ENCODE measurements at places on chromosomes 1 and 21.
A peak's percentile ranks its signal among the peaks of the same experiment; 100 is the strongest.

DNA sequence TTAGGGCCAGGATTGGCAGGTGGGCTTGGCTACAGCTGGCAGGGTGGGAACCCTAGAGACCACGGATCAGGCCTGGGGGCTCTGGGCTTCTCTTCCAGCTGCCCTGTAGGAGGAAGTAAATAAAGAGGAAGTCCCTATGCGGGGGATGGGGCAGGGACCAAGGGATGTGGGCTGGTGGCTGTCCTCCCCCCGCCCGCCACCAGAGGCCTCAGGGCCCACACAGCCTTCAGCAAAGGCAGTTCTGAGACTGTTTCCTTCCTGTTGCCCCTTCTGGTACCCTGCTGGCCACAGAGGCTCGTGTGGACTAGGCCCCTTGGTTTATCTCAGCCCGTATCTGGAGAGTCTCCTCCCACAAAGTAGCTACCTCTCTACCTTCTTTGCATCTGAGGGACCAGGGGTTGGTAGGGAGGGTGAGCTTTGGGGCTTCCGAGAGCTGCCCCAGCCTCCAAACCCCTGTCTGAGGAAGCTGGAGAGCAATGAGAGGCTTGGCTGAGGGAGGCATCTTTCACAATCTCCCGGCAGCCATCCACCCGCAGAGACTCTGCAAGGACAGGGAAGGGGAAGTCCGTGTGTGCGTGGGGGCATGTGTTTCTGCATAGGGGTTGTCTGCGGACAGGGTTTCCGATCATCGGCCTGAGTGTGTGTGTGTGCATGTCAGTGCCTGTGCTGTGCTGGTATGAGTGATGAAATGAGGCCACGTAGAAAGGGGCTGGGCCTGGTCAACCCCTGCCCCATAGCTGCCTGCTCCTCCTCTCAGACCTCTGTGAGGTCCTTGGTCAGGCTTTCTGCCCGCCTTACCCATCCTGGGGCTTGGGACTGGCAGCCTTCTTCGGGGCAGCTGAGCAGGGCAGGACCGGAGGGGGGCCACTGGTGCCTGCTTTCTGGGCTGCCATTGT lies 12.5 kb downstream of the RPS6KA1 start:
- DNase-seq, result peak; percentile 36

- DNase-seq, result peak; percentile 4
Measured at GRCh38 chr1:180815188-180815587, 97.5 kb upstream of the KIAA1614 start.

GRCh38 chr1:100612540-100612939 lies 74.6 kb downstream of the GPR88 start:
- no peak for DNase-seq

- DNase-seq, result no peak
Measured at GRCh38 chr1:54013393-54014008, 4.5 kb downstream of the LDLRAD1 start.

DNA sequence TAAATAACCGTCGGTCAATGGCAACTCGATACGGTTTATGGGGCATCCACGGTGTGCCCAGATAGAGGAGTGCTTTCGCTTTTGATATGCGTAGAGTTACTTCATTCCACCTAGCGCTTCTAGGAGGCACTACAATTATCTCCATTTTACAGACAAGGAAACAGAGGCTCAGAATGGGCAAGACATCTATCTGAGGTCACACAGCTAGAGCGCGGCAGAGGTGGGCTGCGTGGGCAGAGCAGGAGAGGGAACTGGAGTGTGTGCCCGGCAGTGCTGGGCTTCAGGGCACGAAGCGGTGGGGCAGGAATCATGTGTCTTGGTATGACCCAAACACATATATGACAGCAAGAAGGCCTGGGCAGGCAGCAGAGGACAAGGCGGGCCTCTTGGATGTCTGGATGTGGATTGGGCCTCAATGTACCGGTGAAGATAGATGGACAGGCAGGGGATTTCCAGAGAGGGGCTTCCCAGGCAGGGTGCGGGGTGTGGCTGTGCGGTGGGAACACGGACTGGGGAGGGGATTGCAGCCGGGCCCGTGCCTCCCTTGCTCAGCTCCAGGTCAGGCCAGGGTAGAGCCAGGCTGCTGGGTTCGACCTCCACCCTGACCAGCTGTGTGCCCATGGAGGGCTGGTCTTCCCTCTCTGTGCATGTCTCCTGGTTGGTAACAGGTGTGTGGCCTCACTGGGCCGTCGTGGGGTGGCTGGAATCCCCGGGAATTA lies 21.2 kb downstream of the TP73 start:
- DNase-seq, result no peak

DNA sequence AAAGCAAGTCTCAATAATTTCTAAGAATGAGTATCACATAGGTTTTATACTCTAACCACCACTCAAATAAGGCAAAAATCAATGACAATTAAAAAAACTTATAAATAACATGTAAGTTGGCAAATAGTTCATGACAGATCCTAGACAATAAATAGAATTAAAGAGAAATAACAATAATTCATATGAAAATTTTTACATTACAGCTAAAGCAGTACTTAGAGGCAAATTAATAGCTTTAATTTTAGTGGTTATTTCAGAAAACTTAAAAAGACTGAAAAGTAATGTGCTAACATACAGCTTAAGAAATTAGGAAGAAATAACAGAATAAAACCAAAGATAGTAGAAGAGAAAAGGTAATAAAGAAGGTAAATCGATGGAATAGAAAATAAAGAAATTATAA lies 179.9 kb upstream of the SPAG17 start:
- DNase-seq, result no peak

GRCh38 chr1:94828251-94828650 lies 8.1 kb downstream of the SLC44A3 start:
- no peak for DNase-seq

- DNase-seq, result peak; percentile 39
Measured at GRCh38 chr1:32972814-32973428, 8.3 kb upstream of the RNF19B start.

DNA sequence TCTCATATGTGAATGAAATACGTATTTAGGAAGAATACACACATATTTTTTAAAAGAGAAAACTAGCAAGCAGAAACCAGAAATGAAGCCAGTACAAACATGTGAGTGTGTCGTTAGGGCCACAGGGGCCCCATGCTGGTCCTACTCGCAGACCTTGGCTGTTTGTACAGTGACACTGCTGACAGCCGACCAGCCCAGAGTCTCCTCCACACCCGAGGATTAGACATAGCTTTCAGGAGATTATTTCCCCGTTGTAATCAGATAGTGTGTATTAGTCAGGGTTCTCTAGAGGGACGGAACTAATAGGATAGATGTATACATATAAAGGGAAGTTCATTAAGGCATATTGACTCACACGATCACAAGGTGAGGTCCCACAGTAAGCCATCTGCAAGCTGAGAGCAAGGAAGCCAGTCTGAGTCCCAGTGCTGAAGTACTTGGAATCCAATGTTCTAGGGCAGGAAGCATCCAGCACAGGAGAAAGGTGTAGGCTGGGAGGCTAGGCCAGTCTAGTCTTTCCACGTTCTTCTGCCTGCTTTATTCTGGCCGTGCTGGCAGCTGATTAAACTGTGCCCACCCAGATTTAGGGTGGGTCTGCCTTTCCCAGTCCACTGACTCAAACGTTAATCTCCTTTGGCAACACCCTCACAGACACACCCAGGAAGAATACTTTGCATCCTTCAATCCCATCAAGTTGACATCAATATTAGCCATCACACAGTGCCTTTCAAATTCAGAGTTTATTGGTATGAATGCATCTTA lies 51.2 kb downstream of the DIP2A start:
- DNase-seq, result no peak

GRCh38 chr21:45385549-45386050 lies 19.4 kb upstream of the COL18A1 start:
- DNase-seq, result no peak

DNA sequence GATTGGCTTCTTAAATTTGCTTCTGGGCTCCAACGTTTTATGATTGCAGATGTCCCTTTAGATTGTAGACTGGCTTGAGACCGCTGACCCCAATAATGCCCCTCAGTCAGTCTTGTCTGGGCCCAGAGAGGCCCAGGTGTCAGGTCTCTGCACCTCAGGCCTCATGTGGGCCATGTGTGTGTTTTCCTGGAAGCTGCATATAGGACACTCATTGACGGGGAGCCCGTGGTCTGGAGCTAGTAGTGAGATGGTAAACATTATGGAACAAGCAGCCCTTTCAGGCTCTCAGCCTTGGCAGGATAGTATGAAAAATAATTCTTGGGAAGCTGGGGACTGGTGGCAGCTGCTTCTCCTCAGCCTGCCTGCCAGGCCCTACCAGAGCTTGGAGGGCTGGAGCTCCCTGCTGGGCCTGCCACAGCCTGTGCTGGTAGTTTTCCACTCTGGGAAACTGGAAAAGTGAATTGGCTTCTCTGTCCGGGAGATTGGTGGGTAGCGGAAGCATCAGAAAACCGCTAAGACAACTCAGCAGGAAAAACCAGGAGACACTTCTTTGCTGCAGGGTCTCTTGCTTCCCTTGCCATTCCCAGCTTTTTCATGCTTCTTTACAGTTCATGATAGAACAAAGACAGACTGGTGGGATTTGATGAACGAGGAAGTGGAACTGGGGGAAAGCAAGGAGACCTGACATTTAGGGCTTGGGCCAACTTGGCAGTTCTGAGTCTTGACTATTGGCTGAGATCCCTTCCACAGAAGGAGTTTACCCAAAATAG lies 57.8 kb upstream of the HSD17B7 start:
- DNase-seq, result no peak

DNA sequence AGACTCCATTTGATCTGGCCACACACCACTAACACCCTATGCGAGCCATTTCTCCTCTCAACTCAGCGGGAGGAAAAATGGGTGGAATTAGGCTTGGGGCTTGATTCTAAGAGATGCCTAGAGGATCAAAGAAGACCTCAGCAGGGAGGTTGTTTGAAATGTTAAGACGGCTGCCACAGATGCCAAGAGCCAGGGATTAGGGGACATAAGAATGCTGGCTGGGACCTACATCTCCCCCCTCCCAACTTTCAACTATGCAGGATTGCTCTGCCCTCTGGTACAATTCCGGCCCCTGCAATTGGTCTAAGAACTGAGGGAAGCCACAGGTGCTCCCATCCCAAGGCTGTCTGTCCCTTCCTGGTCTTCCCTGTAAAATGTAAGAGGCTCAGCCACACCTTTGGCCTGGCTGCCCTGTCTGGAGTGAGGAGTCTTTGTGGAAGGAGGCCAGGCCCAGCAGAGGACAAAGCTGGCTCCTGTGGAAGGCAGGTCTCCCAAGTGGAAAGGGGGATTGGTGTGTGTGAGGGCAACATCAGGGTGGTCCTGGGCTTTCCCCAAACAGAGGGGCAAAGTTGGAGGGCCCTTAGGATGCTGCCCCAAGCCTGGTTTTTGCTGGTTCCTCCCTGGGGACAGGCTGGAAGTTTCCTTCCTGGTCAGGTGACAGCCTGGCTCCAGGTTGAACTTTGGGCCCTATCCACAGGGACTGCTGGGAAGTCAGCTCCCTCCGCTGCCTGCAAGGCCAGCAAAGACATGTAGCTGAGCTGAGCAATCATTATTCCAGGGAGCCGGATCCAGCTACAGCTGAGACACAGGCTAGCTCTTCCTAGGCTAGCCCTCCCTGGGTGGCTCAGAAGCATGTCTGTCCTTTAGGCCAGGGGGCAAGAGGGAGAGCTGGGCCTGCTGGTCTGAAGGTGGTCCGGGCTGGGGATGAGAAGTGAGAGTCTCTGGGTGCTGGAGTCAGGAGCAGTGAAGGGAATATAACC lies 34.5 kb upstream of the SYNC start:
- DNase-seq, result no peak

- no peak for DNase-seq
Measured at GRCh38 chr1:54835131-54835898, 34.2 kb upstream of the TTC22 start.

- DNase-seq, result no peak
Measured at GRCh38 chr1:78061825-78062523, 16.2 kb downstream of the GIPC2 start.

DNA sequence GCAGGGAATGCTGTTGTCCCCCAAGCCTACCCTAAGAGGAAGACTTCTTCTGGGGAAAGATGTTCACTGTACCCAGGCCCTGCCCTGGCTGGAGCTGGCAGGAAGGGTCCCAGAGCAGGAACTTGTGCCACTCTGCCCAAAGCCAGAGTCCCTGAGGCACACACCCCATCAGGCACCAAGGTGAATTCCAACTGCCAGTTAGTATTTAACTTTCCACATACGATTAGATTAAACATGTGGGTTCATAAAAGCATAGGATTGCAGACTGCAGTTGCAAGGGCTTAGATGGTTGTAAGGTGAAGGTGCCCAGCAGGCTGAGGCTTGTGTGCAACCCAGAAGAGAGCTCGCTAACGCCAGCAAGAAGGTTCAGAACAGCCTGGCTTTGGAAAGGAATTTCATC lies at the start of gene KCNE2:
Gene KCNE2, plus strand, starts transcription at position 274 of the 400 bp plus-strand sequence. CDS start 6,473 bp downstream, outside the sequence.
- DNase-seq, result no peak

DNA sequence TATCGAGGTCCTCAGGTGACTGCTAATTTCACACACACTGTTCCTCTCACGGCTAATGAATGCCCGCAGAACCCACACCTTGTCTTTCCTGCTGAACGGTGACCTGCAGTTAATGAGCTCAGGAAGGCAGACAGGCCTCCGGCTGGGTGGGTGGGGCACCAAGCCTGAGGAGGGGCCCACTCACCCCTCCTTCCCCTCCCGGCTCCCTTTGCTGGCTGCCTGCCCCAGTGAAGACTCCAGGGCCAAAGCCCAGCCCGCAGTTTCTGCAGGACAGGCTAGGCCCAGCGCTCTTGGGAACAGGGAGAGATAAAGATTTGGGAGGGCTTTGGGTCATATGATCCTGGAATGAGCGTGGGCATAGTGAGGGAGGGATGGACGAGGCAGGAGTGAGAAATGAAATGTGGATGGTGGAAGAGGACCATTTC lies 26.4 kb downstream of the FOXO6 start:
- DNase-seq, result peak; percentile 24

DNA sequence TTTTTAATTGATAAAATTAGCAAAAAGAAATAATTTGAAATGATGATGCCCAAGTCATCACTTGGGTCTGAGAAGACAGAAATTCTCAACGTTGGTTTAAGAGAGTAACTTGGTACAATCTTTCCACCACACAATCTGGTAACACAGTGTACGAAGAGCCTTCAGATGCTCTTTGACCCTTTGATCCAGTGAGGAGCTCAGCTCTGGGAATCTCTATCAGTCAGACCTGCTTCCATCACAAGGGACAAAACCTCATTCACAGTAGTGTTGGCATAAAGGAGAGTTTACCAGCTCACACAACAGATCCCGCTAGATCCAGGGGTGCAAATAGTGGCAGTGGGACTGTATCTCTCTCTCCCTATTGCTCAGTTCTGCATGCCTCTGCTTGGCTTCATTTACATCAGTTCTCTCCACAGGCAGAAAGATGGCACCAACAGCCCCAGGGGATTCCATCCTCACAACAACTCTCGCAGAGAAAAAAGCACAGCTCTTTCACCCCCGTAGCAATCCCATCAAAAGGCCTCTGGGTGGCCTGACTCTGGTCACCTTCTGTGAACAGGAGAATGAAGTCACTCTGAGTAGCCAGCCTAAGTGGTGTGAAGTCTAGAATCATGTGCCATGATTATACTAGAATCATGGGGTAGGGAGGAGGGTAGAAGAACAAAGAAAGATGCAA lies 119.7 kb downstream of the ZNF281 start:
- no peak for DNase-seq

- DNase-seq, result no peak
Measured at GRCh38 chr1:164605254-164606091, 46.5 kb downstream of the PBX1 start.

DNA sequence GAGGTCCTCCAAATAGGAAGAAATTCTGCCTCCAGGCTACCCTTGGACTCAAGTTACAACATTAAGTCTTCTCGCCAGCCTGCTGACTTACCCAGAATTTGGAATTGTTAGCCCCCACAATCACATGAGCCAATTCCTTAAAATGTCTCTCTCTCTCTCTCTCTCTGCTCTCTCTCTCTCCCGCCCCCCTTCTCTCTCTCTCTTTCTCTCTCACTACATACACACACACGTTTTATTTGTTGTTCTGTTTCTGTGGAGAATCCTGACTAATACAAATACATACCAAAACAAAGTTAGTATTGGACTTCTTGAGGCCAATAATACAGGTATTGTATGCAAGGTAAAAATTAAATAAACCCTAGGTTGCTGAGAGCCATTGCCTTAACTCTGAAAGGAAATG lies 72.1 kb downstream of the TNFSF18 start:
- no peak for DNase-seq
